Coronary artery (tissue), 2 donors: ENCODE measurements at places on chromosomes 1 and 21.

DNA sequence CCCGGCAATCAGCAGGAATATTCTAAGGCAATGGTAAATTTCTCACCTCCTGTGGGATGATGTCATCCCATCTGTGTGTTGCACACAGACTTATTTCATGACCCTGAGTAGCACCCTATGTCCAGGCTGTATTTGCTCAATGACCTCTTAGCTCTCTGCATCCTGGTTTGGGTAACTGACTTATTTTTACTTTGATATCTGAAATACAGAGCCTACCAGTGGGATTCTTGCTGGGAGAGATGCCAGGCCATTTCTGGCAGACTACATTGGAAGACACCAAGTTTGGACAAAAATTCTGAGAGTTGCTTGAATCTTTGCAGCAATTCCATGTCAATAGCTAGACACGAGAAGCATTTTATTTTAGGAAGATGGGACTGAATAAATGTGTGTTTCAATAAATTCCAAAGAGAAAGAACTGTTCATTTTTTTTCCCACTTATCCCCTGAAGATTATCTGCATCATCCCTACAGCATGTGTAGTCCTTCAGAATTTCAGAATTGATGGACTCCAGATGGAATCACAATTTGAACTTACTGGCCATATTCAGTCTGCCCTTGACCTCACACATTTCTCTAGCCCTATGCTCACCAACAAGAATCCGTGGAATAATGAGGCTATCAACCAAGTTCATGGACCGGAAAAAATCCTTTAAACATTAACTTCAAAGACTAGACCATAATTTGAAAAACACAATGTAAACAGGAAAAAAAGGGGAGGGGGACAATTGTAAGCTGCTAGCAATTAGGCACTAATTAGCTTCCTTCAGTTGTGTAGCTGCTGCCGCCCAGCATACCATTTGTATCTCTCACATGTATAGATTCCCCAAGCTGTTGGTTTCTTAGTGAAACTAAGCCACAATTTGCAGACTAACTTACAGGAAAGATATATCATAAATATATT is 226.5 kb downstream of the HMCN1 start:
- no peak for DNase-seq

- no peak for DNase-seq
Measured at GRCh38 chr21:44954281-44954771, 14.5 kb downstream of the SLX9 start.

DNA sequence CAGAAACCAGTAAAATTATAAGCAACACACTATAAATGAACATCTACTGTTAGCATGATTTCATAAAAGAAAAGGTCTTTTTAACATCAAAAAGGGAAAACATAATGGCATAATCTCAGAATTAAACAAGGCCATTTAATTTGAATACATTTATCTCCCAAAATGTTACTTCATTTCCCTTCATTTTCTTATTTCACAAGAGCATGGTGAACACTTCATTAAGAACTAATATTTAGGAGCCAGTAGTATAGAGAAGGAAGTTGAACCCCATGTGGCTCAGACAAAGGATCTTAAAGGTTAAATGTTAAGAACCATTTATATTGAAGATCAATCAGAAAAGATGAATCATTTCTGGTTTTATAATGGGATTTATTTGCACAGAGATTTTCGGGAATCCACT is 981.7 kb downstream of the TTLL7 start:
- no peak for DNase-seq

DNA sequence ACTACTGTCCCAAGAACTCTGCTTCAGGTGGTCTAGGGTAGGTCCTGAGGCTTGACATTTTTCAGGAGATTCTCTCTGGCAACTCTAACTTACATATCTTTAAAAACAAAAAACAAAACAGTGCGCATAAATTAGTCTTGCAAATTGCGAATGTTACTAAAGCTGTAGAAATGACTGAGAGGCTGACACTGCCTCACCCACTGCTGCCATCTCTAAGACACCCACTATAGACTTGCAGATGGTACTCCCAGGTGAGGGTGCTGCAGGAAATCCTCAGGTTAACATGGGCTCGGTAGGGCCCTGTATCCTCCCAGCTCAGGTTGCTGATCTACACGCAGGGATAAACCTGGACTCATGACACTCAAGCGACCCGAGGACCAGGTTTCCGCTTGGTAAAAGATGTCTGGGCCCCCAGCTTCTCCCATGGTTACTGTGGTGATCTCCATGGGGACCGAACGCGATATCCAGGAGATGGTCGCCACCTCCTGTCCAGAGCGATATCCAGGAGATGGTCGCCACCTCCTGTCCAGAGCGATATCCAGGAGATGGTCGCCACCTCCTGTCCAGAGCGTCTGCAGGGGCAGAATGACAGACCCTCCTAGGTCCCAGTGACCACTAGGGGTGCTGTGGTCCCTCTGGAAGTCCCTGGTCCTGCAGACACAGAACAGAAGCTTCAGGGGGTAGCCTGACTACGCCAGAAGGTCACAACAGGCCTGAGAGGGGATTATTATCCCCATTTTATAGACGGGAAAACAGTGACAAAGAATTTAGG is 16.2 kb upstream of the LY9 start:
- DNase-seq, result no peak

DNA sequence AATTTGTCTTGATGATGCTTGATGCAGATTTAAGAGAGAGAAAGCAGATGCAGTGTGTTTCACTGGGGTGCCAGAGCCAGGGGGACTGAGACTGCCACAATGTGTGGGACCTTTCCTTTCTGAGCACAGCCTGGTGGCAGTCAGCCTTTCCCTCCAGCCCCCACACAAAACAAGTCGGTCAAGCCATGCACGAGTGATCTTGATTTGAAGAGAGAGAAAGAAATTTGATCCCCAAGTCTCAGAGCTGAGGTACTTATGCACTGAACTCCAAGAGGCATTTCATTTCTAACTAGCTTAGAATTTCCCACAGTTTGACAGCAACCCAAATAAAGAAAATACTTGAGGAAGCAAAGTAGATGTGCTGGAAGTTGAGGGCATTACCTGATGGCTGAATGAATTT is 193.8 kb downstream of the ST6GALNAC3 start:
- DNase-seq, result no peak

- no peak for DNase-seq
Measured at GRCh38 chr1:55876276-55877060, 661.3 kb upstream of the USP24 start.

- DNase-seq, result no peak
Measured at GRCh38 chr1:65717815-65718454, 74.8 kb upstream of the PDE4B start.

DNA sequence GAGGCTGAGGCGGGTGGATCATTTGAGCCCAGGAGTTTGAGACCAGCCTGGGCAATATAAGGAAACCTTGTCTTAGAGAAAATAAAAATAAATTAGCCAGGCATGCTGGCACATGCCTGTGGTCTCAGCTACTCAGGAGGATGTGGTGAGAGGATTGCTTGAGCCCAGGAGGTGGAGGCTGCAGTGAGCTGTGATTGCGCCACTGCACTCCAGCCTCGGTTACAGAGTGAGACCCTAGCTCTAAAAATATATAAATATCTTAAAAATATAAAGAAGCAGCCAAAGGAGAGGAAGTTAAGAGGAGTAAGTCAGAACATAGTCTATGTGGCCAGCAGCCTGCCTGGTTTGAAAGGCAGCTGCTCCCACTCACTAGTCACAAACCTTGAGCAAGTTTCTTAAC is 4.5 kb upstream of the IL10RB start:
- no peak for DNase-seq

DNA sequence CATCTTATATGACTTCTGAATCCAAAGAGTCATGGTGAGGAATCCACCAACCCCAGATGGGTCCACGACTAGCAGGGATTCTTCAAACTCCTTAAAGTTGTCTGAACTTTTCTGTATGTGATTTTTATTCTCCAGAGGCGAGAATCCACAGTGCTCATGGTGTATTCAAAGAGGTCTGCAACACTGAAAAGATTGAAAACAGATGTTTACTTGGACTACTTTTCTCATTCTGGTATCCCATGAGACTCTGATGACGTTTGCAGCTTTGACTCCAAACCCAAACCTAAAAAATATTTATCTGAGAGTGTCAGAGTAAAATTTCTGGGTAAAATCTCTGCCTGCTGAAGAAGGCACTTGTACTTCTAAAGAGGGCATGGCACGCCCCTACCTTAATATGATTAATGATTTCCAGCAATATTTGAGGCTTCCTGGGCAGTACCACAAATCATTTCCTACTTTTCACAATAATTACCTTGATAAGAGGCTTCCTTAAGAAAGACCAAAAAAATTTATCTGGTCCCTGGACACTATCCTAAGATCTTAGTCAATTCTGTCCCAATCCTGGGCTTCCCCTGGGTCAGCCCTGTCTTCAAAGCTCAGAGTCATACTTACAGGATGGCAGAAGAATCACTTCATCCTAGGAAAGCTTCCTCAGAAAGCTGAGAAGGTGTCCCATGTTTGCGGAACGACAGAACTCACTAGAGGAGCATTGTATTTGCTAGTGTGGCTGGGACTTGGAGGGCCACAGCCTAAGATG is 76.5 kb upstream of the MAP10 start:
- no peak for DNase-seq

- no peak for DNase-seq
Measured at GRCh38 chr1:117702654-117703053, 96.8 kb downstream of the TENT5C start.
